Stimulated activated effector memory CD8-positive, alpha-beta T cell treated with anti-CD3 and anti-CD28 coated beads, Interleukin-12 subunit alpha, Interleukin-12 subunit beta, amount 100 ng/mL, for 72 hours (primary cell): ENCODE measurements at places on chromosomes 6 and 20.

- DNase-seq: no peak
Measured at GRCh38 chr6:84052204-84052882, 18.8 kb downstream of the MRAP2 start.

- no peak for DNase-seq
Measured at GRCh38 chr6:102398788-102399390, 1005.4 kb downstream of the GRIK2 start.

DNA sequence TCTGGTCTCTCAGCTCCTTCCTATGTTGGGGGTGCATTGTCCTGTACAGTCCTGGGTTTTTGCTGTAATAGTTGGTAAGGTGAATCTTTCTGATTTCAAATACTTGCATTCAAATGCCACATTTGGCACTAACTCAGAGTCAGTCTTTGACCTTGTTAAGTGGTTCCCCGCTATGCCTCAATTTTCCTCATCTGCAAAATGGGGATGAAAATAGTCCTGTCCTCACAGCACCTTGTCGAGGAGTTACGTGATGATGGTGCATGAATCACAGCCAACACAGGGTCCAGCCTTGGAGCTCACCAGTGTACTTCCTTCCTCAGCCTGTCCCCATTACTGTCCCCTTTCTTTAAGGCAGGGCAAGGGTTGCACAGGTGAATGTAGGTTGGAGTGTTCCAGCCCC is 1.1 kb downstream of the WFDC5 start:
- DNase-seq: no peak

GRCh38 chr6:29295181-29295585 is 6.3 kb upstream of the OR14J1 start:
- no peak for DNase-seq

- peak; percentile 71 for DNase-seq
Measured at GRCh38 chr6:44224029-44224964, 902 bp downstream of the SLC29A1 start.

- no peak for DNase-seq
Measured at GRCh38 chr6:73116330-73116729, 109.0 kb downstream of the KHDC1L start.

- DNase-seq: peak; percentile 92
Measured at GRCh38 chr6:90080876-90081481, 186.7 kb downstream of the GJA10 start.

GRCh38 chr6:69907981-69908498 is 41.7 kb downstream of the COL19A1 start:
- DNase-seq: no peak

DNA sequence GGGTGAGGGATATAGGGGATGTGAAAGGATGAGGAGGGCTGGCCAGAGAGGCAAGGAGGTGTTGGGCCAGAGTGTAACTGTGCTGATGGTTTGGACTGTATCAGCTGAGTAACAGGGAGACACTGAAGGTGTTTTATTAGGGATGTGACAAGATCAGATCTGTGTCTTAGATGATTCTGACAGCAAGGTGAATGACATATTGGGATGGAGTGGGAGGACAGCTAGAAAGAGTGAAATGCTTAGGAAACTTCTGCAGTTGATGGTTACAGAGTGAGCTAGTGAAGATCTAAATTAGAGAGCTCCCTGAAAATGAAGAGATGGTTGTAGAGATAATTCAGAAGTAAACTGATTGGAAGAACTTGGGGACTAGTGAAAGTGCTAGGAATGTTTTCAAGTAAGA is 47.2 kb upstream of the ELOVL5 start:
- no peak for DNase-seq

DNA sequence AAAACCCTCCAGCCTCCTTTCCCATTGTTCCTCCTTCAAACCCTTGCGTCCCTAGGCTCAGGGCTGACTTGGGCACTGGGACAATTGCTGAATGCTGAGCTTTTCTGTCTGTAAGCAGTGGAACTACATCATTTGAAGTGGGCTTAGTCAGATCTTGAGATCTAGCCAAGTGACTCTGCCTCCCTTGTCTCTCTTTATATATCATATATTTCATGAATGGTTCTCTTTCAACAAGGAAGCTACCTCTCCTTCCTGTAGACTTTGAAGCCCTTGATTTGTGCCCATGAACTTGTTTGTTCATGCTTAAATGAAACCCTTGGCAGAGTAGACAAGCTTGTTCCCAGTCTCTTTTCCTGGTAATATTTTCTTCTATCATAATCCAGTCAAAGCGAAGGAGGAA is 60.0 kb upstream of the KIF13A start:
- DNase-seq: no peak

DNA sequence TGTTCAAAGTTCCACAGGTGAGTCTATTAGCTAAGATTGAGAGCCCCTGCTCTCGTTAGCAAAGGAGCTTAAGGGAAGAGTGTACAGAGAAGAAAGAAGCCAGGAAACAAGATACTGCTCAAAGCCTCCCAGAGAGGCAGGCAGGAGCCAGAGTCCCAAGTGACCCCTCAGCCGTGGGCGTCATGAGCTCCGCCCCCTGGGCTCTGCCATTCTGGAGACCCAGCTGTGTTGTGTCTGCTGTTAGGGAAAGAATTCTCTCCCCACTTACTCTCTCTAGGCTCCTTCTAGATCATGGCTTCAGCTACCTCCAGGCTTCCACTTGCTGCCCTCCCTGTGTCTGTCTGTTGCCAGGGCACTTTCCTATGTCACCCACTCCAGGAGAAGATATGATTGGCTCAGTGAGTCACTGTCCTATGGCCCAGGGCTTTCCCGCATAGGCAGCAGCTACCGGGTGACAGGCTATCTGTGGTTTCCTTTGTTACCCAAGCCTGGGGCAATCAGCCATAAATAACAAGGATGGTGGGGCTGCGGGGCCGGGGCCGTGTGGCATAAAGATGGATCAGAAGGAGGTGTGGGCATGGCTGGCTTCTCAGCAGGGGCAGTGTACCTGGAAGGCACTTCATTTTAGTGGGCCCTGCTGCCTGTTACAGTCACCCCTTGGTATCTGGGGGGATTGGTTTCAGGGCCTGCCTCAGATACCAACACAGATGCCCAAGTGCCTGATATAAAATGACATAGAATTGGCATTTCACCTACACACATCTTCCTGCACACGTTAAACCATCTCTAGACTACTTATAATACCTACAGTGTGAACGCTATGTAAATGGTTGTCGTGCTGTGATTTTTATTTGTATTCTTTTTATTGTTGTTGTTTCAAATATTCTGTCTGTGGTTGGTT is 118.9 kb downstream of the ARMC2 start:
- DNase-seq: peak; percentile 14

DNA sequence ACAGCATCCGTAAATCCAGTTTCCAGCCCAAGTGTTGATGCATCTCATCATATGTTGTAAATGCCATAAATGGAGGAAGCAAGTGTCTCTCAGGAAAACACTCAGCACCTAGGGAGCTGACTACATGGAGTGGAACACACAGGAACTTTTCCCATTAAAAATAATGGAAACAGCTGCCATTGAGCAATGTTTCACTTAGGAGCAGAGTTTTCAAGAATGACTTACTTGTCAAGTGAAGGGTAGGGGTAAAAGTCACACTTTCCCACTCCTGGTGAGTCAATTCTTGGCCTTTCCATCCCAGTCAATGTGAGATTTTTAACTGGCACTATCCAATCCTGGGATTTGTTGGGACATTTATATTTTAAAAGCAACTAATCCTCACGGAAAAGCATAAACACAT is 119.4 kb upstream of the ASF1A start:
- DNase-seq: no peak

DNA sequence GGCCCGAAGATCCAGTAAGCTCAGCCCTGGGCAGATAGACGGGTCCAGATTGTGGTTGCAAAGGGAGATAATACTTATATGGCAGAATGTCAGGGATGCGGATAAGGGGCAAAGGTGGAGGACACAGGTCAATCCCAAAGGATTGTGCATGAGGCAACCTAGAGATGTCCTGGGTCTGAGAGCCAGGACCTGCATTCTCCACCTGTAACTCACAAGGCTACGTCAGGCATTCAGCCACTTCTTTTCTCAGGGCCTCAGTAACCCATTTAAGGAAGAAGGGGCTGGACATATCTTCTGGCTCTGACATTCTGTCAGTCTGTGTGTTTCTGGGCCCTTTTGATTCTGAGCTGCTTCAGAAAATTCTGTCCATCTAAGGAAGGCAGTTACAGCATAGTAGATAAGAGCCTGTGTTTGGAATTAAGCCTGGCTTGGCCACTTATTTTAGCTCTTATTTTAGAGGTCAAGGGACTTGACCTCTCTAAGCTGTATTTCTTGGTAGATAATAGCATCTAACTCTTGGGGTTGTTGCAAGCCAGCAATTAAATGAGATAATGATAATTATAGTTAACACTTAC is 40.2 kb downstream of the CNBD2 start:
- DNase-seq: no peak

GRCh38 chr6:106199998-106200397 is 113.9 kb downstream of the PRDM1 start:
- DNase-seq: no peak

DNA sequence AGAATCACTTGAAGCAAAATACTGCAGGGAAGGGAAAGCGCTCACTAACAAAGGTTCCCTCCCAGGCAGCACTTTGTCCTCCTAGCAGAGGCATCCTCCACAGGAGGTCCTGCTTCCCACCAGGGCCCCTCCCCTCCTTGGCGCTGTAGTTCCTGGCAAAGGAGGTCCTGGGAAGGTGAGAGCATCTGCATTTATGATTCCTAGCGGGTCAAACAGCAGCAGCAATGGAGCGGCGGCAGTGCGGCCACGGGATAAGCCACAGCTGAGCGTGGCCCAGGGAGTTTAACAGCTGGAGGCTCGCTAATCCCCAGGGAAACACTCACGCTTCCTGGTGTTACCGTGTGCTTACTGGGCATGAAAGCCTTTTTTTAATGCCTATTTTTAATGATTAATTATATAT is 185.8 kb downstream of the TTLL2 start:
- DNase-seq: no peak

GRCh38 chr6:30541515-30542403 is 14.5 kb downstream of the GNL1 start:
- peak; percentile 82 for DNase-seq

- DNase-seq: no peak
Measured at GRCh38 chr6:153591159-153591558, 447.9 kb upstream of the OPRM1 start.

- DNase-seq: peak; percentile 2
Measured at GRCh38 chr6:159082039-159082815, 37.4 kb upstream of the TAGAP start.

DNA sequence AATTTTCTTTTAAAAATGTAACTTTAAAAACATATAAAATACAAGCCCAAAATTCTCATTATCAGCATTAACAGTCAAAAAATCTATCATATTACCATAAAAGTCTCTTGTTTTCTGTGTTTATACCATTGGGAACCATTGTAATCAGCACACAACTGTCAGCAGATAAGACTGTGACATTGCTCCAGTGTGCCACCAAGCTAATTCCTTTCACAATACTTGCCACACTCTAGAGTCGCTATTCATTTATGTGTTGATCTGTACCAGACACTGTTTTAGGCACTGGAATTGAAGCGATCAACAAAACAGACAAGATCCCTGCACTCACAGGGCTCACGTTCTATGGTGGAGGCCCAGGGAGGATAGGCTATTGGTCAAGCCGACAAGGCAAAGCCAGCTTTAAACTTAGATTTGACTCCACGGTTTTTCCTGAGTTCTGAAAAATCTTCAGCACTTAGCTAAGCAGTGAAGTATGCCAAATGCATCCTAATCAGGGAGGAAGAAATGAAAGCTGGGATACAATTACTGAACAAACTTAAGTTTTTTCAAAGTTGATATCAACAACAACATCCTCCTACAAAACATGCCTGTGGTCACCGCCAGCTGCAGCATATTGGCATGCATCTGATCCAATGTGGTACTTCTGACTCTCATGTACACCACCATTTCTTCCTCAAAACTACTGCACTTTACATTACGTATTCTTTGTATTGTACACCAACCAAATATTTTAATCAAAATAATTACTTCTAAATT is 60.5 kb downstream of the GMDS start:
- DNase-seq: no peak

- no peak for DNase-seq
Measured at GRCh38 chr6:11424395-11425034, 113.0 kb upstream of the TMEM170B start.

- DNase-seq: no peak
Measured at GRCh38 chr6:34284563-34285447, 36.0 kb upstream of the SMIM29 start.
